ENCODE measurements at places on chromosomes 2 and 18.

GRCh38 chr2:225156853-225157451 is 114.7 kb upstream of the DOCK10 start:
- no peak for DNase-seq

DNA sequence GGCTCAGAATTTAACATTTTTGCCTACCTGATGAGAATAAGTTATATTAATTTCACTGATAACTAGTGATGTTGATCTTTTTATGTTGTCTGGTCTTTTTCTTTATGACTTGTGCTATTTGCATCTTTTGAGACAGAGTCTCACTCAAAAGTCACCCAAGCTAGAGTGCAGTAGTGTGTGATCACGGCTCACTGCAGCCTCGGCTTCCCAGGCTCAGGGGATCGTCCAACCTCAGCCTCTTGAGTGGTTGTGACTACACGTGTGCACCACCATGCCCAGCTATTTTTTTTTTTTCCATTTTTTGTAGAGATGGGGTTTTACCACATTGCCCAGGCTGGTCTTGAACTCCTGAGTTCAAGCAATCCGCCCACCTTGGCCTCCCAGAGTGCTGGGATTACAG is 7.5 kb downstream of the SMCHD1 start:
- no peak for DNase-seq

GRCh38 chr2:19488009-19488691 is 129.7 kb upstream of the OSR1 start:
- no peak for DNase-seq

- no peak for DNase-seq
These were observed 4.0 kb downstream of the LPIN1 start for GRCh38 chr2:11750422-11750821.

GRCh38 chr18:37754141-37754540 is 188.5 kb upstream of the CELF4 start:
- no peak for DNase-seq
